ENCODE measurements at places on chromosomes 6 and 20. TPM values are rescaled to one million over a fixed set of nuclear protein-coding genes. Genes with fewer than 3 reads are reported as not detected.

GPX6 gene
- not detected for total RNA-seq

PLEKHG1 gene
- 29.7 TPM for total RNA-seq

RIPOR3 gene
- total RNA-seq, result 12.7 TPM

GRCh38 chr6:17392978-17393891, at the start of gene CAP2:
CAP2 (plus strand) TSS chr6:17393595; CDS start chr6:17421556, 27,961 bp downstream.
- DNase-seq, result peak; percentile 89

GRCh38 chr6:161564952-161565351, 291.1 kb upstream of the AGPAT4 start:
- DNase-seq, result no peak

- DNase-seq, result no peak
These were observed 327.5 kb downstream of the SYNE1 start for GRCh38 chr6:152309648-152310047.

- DNase-seq, result no peak
These were observed 4.3 kb upstream of the AKIRIN2 start for GRCh38 chr6:87706187-87706966.

DNA sequence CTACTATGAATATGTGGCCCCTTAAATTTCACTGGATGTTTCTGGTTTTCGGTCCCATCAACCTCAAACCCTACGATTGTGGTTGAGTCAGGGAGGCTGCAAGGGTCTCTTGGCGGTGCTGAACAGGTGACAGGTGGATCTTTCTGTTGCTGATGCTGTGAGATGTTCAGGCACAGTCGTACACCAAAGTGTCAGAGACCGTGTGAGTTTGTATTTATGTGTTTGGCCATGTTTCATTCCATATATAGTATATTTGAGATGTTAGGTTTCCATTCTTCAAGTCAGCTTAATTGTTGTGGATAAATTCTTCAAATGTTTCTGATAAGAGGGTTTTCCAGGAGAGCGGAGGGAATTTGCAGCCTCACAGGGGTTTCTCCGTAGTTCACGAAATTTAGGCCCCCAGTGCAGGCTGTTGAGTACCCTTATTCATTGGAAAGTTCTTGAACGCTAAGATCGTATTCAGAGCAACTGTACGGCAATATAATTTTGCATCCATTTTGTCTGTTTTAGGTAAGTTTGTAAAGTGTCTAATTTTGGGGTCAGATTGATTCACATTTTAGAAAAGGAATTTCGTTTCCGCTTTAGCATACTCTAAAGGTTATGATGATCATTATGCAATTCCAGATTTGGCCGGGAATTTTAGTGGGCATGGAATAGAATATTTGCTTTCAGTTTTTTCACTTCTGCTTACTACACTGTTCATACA, 1.2 kb downstream of the TAB2 start:
- DNase-seq, result no peak

DNA sequence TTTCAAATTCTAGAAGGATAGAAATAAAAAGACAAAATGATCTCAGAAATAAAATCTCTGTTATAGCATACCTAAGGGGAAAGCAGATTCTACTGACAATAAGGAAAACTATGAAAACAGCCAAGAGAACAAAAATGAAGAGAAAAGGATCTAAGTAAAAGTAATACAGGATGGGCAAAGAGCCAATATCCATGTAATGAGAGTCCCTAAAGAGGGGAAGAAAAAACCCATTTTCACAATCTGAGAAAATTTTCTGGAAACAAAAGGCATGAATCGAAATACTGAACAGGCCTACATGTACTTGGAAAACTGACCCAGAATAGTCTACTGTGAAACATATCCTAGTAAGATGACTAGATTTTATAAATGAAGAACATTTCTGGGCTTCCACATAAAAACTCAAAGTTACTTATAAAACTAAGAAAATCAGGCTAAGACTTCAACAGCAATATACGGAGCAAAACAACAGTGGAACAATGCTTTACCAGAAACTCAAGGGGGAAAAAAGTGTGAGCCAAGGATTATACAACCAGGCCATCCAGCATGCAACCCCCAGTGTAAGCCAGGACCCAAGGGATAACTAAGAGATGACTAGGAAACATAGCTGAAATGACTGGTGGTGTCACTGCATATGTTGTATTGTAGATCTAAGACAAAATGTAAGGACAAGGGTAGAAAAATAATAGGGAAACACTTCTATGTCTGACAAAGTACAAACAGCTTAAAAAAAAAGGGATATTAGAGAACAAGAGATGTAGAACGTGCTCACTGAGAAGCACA, 10.2 kb downstream of the NAPB start:
- DNase-seq, result no peak

GRCh38 chr6:107196152-107196551, 80.8 kb upstream of the BEND3 start:
- no peak for DNase-seq
